ENCODE measurements at places on chromosomes 11 and 22.

DNA sequence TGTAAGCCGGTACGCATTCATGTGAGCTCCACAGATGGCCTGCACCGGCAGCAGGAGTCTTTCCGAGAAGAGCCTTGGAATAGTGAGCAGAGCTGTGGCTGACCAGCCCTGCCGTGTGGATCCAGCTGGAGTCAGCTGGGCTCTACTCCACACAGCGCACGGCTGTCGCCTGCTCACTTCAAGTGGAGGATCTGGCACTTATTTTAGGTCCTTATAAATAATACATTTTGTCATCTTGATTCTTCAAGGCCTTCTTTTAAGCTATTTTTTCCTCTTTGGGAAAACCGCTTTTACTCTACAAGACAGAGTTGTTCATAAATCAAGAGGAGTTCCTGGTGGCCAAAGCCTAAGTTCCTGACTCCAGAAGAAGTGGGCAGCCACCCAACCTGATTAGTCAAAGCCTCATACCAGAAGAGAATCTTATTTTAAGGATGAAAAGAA, 93.8 kb downstream of the KCNC1 start:
- no peak for DNase-seq

GRCh38 chr11:108584973-108585372, 8.6 kb downstream of the EXPH5 start:
- no peak for DNase-seq

- DNase-seq = peak; percentile 61
Measured at GRCh38 chr22:45212306-45212709, 28.4 kb downstream of the KIAA0930 start.

GRCh38 chr11:85813721-85814120, 2.8 kb upstream of the SYTL2 start:
- no peak for DNase-seq

DNA sequence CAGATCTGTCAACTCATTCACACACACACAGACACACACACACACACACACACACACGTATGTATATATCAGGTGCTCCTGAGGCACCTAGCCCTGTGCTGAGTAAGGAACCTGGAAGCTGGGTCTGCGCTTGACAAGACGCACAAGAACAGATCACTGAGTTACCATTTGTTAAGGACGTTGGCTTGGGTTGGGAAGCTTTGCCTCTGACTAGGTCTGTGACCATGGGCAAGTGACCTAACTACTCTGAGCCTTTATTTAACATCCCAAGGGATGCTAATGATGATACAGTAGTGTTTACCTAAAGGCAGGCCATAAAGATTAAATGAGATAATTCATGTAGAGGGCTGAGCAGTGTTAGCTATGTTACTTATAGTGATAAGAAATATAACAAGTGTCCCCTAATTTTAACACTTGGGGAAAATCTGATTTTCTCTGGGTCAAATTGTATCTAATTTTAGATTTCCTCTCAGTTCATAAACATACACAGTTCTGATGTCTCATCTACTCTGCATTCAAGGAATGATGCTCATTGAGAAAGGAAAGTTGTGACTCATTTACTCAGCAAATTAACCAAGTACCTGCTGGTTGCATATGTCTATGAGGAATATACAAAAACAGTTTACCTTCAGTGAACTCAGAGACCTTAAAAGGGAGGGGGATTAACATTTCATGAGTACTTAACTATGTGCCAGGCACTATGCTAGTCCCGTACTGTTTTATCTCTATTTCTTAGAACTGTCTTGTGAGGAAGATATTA, 13.6 kb downstream of the RNF185 start:
- no peak for DNase-seq

GRCh38 chr11:103585911-103586310, 450.5 kb upstream of the DDI1 start:
- DNase-seq = no peak

DNA sequence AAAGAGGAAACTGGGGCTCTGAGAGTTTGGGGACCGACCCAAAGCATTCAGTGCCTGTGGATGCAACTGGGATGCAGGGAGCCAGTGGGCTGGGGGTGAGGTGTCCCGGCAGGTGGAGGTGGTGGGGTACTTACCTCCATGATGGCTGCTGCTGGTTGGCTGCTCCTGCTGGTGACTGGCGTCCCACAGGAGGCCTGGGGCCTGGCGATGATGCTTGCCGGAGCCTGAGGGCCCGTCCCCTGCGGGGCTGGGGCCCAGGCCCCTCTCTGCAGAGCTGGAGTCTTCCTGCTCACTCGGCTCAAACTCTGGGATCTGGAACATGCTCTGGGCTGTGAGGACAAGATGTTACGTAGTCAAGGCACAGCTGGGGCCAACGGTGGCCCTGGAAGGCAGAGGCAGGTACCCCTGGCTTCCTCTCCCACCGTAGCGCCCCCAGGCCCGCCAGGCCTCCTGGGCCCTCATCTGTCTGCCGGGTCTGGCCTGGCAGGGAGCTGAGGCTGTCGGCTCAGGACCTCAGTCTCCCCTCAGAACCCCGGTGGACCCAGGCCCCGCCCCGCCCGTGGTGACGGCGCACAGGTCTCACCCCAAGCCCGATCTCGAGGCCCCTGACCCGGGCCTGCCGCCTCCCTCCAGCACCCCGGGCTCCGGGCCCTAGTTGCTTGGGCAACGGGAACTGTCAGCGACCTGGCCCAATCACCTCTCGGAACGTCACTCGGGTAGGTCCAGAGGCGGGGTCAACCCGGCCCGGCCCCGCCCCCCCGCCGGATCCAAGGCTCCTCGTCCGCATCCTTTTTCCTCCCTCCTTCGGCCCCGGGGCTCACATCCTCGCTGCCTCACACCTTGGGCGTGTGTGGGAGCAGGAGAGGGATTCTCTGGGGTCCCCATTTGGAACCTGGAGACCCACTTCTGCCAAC, at the start of gene BAD:
TSS of gene BAD (minus strand) at position 618 of the 914 bp plus-strand sequence. CDS start at position 321, 297 bp downstream.
- peak; percentile 92 for DNase-seq

DNA sequence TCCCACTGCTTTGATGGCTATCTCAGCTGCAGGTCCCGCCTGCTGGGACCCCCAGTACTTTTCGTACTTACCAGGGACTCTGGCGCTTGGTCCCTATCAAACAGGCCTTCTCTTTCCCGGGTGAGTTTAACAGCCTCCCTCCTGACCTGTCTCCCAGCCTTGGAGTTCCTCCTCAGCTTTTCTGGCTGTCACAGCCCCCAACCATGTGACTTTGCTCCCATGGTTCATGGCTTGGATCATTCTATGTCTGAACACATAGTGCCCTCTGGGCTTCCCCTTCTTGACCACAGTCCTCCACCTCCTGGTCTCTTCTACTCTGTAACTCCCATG, 56.9 kb downstream of the PARVA start:
- DNase-seq = peak; percentile 52

- no peak for DNase-seq
Measured at GRCh38 chr22:33957086-33957485, 36.8 kb upstream of the LARGE1 start.

- no peak for DNase-seq
Measured at GRCh38 chr11:28984231-28984630, 876.0 kb downstream of the METTL15 start.

DNA sequence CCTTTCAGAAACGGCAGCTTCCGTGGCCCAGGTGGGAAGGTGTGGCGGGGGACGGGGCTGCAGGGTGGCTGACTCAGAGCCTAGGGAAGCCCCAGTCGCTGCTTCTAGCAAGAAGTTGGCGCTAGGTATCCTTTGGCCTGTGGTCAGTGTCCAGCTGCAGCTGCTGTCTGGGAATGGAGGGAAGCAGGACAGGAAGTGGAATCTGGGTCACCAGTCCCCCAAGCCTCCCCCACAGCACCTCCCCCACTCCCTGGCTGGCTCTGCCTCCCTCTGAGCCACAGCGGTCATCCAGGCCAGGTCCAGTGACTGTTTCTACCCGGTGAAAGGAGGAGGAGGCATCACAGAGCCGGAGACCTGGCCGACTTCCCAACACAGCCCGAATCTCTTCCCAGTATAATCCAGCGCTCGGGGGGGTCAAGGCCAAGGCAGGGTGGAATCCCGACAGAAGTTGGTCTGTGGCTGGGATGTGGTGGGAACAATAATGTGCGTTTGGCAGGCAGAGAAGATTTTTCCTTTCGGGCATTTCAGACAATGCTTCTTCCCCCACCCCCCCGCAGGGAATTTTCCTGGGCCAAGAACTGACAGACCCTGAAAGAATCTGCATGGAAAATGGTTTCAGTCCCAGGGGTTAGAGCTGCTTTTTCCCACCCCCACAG, 45.1 kb downstream of the C11orf96 start:
- no peak for DNase-seq
